Omental fat pad (tissue), 4 donors: ENCODE measurements at places on chromosomes 7 and 10.

GRCh38 chr7:21784989-21785388, 160.7 kb downstream of the CDCA7L start:
- no peak for DNase-seq

DNA sequence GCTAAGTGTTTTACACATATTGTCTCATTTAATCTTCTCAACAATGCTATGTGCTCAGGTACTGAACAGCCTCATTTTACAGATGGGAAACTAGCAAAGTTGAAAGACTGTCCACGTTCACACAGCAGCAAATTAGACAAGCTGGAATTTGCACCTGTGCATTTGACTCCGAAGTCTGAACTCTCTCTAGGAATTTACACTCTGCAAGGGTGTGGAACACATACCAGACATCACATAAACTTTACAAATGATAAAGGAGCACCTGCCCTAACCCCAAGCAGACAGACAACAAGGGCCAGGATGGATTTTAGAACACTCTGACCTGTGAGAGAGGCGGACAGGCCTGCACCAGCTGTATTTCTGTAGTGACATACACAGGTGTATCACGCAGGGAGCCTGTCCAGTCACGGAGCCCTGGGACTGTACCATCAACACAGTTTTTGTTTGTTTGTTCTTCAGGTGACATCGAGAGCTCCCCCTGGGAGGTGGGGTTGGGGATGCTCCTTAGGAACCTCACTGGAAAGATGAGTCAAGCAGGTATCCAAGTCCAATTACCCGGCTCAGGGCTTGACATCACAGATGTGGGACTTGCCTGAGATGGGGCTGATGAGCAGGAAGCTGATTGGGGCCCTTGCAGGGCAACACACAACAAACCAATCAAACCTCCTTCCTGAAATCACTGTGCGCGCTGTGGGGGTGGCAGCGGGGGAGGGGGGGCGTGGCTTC, 31.0 kb downstream of the MKI67 start:
- no peak for DNase-seq

DNA sequence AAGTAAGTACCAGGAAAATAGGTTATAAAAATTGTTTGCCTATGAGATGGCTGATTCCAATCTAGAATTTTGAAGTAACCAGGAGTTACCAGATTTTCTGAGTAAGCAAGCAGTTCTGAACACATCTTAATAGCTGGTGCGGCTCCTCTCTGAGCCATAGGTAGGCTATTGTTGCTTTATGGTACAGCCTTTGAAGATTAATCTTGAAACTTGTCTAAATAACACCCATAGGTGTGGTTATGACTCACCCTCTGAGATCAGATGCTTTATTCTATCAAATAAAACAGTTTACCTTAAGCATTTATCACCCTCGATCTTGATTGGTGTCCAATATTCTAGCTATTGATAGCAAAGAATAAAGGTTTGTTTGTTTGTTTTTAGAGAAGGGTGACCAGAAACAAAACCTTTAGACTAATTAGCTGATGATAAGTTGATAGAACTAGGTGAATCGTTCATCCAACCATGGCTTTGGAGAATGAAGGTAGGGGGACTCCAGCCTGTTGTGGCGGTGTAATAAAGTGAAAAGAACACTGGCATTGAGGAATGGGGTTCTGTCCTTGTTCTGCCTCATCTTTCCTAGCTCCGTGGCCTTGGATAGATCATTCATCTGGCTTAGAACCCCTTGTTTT, 72.2 kb downstream of the VTI1A start:
- no peak for DNase-seq

- no peak for DNase-seq
Measured at GRCh38 chr7:2042650-2043049, 190.1 kb downstream of the MAD1L1 start.

DNA sequence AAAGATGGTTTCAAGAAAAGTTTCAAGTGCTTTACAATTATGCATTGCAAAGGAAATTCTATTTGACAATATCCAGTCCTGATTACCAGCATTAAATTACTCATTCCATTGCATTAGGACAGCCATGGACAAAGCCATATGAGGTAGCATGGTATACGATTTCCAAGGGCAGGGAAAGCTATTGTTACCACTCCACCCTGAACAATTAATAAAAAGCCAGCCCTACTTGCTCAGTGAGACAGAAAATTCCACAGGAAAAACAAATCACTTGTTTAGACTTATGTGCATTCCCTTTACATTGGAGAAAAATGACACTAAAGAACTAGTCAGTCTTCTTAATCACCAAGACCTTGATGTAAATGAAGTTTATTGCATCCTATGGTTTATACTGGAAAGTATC, 5.6 kb downstream of the CD36 start:
- no peak for DNase-seq

DNA sequence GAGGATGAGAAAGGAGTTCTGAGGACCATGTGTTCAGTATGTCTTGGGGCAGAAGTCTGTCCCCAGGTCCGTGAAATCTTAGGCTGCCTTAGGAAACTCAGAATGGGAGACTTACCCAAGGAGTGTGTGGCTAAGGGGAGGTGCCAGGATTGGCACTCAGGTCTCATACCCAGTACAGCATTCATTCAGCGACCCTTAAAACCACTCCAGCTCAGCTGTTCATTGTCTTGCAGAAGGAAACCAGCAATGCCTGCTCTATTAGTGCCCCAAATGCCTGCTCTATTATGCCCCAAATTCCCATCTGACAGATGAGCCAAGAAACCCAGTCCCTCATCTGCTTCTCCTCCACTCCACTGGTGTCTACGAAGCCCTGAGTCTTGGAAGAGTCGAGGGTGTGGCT, 147.8 kb downstream of the NEURL1 start:
- DNase-seq, result no peak

DNA sequence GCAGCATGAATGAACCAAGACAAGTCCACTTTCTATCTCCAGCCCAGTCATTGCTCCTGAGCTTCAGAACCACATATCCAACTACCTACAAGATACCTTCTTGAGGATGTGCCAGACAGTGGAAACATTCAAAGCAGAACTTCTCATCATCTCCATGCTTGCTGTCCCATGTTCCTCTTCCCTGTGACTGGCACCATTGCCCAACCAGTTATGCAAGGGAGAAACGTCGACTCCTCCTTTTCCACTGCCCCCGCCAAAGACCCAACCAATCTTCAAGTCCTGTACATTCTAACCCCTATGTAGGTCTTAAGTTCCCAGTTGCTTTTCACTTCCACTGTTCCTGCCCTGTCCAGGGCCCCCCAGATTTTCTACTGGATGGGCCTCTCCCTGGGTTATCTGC, 225.7 kb downstream of the RPS24 start:
- DNase-seq, result no peak
